Neural crest cell (in vitro differentiated cells): ENCODE measurements at places on chromosomes 6 and 20. TPM values are rescaled to one million over a fixed set of nuclear protein-coding genes. Genes with fewer than 3 reads are reported as not detected.

DNA sequence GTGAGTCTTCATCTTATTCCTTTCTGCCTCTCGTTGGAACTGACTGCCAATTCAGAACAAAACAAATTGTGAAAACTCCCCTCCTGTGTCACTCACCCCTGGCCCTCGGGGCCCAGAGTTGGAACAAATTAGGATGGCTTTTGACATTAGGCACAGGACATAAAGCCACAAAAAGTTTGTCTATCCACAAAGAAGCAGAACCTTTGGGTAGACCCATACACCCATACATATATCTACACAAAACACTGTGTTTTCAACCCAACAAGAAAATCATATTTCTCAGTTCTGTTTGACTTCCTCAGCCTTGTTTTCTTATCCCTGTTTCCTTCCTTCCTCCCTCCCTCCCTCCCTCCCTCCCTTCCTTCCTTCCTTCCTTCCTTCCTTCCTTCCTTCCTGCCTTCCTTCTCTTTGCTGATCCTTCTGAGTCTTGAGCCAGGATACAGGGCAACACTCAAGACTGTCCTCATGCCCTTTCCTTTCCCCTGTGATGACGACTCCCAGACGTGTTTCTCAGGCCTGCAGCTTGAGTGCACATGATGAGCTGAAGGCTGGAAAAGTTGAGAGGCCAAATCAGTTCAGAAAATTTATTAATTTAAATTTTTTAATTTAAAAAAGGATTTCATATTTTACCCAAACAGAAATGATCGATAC lies 41.7 kb upstream of the NKX2-2 start:
- DNase-seq, result no peak

The PDE10A gene
- 23.7 and 26.2 TPM in 2 replicates for total RNA-seq

DNA sequence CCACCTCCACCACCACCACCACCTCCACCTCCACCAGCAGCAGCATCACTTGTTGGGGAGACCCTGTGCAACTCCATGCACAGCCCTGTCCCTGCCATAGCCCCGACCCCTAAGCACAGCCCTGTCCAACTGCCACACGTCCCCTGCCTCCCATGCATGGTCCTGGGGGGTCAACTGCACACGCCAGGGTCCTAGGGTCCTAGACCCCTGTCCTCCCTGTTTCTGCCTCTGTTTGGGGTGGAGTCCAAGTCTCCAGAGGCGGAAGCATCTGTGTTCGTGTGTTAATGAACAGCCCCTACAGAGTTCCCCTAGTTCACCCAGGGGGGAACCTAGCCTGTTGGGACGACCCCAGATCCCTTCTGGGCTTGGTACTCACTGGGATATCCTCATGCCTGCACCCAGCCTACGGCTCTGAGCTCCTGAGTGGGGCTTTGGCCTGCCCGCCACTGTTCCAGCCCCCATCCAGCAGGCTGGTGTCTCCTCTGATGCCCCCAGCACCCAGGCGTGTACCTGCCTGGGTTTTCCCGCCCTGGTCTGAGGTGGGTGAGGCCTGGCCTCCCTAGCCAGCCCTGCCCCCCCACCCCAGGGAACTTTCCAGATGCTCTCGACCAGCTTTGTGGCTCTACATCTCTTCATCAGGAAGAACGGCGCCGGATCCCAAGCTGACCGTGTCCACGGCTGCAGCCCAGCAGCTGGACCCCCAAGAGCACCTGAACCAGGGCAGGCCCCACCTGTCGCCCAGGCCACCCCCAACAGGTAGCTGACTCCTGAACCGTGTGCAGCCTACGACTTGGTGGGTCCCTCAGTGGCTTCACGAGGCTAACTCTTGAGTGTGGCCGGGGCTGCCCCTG lies 2.5 kb upstream of the TNFRSF6B start:
- no peak for DNase-seq

The MUC22 gene
- not detected in 2 replicates for total RNA-seq

DNA sequence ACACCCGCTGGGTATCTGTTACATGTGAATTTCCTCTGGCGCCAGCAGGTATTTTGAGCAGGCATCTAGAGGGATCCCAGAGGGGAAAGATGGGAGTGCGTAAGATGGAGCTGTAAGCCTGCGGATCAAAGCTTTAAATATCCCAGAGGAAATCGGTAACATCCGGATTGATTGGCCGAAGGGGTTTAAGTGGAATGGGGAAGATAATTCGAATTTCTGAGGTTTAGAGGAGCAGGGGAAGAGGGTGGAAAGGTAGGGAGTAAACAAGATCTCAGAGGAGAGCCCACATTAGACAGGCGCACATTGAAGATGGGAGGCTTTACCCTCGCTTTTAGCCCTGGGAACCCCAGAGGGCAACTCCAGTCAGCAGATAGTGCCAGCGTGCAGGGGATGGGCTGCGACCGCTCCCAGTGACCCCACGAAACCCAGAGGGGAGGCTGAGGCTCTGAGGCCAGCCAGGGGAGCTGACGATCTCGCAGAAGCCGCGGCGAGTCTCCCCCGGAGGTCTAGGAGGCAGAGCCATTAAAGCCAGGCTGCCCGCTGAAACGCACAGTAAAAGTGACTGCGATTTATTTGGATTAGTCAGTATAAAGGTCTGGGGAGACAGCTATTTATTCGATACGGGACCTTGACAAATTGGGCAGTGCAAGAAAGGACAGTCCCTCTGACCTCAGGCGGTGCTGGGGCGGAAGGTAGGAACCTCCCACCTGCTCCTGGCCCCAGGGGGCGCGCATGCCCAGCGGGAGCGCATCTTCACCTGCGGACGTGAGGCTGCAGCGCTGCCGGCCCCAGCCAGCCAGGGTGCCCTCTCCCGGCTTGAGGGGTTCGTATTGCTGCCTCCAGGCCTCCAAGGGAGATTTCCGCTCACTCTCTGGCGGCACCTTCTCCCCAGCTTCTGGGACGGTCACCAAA lies 34.3 kb upstream of the TCF21 start:
- peak; percentile 16 for DNase-seq

GRCh38 chr20:59365611-59366285 lies 65.3 kb downstream of the EDN3 start:
- no peak for DNase-seq

- DNase-seq, result no peak
Measured at GRCh38 chr6:152271776-152272464, 365.2 kb downstream of the SYNE1 start.

The MBOAT1 gene
- 11.4 and 12.0 TPM in 2 replicates for total RNA-seq

DNA sequence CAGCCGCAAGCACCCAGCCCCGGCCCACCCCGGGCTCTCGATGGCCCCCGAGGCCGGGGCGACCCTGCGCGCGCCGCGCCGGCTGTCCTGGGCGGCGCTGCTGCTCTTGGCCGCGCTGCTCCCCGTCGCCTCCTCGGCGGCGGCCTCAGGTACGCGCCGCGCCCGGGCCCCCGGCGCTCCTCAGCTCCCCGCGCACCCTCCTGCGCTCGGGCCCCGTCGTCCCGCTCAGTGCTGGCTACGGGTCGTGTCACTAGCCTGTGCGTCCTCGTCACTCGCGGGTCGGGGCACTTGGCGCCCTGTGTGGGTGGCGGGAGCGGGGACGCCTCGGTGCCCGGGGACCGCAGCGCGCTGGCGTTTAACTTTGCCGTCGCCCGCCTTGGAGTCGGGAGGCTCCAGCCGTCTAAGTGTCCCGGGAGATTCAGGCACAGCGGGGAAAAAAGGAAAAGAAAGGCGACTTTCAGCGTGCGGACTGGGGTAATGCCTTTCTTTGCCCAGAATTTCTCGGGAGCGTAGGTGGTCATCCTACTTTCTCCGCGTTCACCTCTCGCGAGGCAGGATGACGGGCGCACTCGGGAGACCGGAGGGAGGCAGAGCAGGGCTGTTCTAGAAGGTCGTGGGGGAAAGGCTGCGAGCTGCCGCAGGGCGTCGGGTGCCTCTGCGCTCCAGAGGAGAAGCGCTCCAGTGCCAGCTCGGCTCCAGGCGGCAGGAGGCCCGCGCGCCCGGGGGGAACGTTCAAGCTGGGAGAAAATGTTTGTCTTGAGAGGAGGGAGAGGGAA lies 545 bp downstream of the FNDC1 start:
- DNase-seq, result peak; percentile 20

- peak; percentile 40 for DNase-seq
Measured at GRCh38 chr6:51855310-51856082, 231.9 kb downstream of the PKHD1 start.
